Stimulated activated CD8-positive, alpha-beta memory T cell treated with anti-CD3 and anti-CD28 coated beads, Interleukin-2, amount 100 ng/mL, for 1 hour (primary cell): ENCODE measurements at places on chromosomes 4 and X.

GRCh38 chr4:99202536-99202935 is 16.5 kb downstream of the ADH6 start:
- DNase-seq = no peak

DNA sequence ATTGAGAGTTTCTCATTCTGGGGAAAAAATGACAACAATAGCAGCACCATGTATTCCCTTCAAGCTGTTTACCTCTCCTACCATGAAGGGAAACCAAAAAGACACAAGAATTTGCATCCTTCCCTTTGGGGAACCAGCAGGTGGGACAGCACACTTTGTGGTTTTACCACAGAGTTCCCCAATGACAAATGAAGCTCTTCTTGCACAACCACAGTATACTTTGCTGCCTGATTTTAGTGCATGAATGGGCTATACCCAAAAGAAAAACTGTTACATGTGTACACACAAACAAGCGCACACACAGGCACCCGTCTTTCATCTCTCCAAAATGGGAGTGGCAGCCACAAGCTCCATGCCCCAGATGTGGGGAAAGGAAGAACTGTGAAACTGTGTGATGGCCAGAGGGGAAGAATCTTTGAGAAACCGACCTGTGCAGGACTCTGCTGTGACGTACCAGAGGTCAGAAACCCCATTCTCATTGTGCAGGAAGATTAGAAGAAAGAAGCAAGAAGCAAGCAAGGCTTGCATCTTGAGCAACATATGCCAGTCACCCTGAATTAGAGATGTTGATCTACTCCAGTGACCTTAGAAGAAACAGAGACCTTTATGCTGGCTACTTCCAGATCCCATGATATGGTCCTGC is 2.7 kb upstream of the MAML3 start:
- DNase-seq = no peak

GRCh38 chr4:96652158-96652557 is 812.3 kb downstream of the PDHA2 start:
- no peak for DNase-seq

GRCh38 chrX:7190157-7190556 is 42.2 kb upstream of the PUDP start:
- no peak for DNase-seq

DNA sequence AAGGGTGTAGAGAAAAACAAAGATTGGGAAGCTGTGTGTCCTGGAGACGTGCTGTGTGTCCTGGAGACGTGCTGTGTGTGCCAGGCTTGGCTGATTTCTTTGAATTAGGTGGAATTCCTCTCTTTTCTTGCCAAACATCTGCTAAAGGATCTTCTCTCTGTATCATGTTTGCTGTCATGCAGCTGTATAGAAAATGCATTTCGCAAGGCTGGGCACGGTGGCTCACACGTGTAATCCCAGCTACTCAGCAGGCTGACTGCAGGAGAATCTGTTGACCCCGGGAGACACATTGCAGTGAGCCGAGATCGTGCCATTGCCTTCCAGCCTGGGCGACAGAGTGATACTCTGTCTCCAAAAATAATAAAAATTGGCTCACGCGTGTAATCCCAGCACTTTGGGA is 187.0 kb downstream of the CRLF2 start:
- no peak for DNase-seq

- DNase-seq = no peak
Observed at GRCh38 chr4:150950657-150951288, 64.3 kb downstream of the LRBA start.

- no peak for DNase-seq
Observed at GRCh38 chr4:1802151-1802715, 9.1 kb downstream of the FGFR3 start.

DNA sequence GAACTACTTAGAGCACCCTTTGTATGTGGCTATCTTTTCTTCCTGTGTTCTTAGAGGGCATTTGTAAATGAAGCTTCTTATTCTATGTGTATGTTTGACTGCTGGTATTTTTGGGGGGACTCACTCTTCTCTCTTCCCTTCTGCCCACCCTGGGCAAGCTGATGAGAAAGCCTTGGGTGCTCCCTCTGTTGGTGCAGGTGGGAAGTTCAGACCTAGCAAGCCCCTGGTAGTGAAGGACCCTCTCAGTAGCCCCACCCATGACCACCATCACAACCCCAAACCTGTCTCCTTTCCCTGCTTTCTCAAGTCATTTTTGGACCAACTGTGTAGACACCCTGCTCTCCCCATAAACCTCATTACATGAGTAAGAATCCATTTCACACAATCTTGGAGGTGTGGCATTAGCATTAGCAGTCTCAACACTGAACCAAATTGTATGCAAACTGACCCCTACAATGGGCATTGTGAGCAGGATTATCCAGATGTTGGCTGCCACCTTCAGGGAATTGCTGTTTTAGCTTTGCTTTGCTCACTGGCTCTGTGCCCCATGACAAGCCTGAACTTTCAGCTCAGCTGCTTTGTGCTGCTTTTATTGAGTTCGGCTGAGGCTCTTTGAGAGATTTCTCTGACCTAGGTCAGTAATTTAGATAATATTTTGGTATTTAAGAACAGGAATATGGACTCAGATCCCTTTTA is 27.9 kb downstream of the TRIM61 start:
- no peak for DNase-seq

DNA sequence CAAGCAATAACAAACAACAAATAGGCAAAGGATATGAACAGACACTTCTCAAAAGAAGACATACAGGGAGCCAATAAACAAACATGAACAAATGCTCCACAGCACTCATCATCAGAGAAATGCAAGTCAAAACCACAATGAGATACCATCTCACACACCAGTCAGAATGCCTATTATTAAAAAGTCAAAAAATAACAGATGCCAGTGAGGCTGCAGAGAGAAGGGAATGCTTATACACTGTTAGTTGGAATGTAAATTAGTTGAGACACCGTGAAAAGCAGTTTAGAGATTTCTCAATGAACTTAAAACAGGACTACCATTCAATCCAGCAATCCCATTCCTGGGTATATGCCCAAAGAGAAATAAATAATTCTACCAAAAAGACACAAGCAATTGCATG is 129.8 kb upstream of the MAGEB2 start:
- no peak for DNase-seq
